ENCODE measurements at places on chromosomes 16 and 17. TPM values are rescaled to one million over a fixed set of nuclear protein-coding genes. Genes with fewer than 3 reads are reported as not detected.
A peak's percentile ranks its signal among the peaks of the same experiment; 100 is the strongest.

DNA sequence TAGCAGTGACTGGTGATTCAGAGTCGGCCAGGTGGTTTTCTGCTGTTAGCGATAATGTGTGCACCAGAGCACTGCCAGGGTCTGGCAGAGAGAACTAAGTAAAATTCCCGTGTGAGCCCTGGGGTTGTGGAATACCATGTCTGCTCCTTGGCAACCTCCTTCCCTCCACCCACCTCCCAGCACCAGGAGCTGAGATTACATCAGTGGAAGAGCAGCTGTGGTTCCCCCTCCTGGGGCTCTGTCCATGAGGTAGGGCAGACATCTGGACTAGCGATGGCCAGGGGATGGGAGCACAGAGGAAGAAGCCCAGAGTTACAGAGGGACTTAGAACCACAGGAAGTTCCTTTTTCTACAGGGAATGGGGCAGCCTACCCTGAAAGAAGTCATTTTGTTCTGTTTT lies 15.8 kb downstream of the CLEC10A start:
- no peak for DNase-seq

DNA sequence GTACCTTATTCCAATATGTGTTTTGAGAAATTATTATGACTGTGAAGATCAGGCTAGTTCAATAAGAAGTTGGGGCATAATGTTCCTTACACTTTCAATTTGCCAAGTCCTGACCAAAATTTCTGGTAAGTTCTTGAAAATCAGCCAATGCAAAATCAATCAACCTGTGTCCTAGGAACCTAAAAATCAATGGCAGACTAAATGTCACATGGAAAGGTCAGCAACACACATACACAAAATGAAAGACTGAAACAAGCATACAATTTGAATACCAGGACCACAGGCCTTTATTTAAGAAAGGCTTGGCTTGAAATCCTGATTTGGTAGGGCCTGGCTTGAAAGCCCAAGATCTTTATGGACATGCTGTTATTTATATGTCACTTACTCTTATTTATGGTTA lies 155.5 kb upstream of the ZKSCAN2 start:
- no peak for DNase-seq

GRCh38 chr16:10978124-10978523 lies 33.8 kb downstream of the CLEC16A start:
- DNase-seq = no peak

- peak; percentile 85 for DNase-seq
Measured at GRCh38 chr16:2147981-2148671, at the start of gene RAB26. Gene RAB26, plus strand, starts transcription at chr16:2148625. Its CDS starts 159 bp downstream, at chr16:2148784.

GRCh38 chr16:85606904-85607303 lies 6.2 kb upstream of the GSE1 start:
- DNase-seq = no peak

- DNase-seq = no peak
Measured at GRCh38 chr17:68542698-68543463, 30.7 kb downstream of the PRKAR1A start.

The G6PC1 gene
- not detected for polyA plus RNA-seq
